Stimulated activated CD4-positive, alpha-beta T cell treated with anti-CD3 and anti-CD28 coated beads, TNF-alpha, amount 100 ng/mL, for 1 hour (primary cell): ENCODE measurements at places on chromosomes 12 and 14.

DNA sequence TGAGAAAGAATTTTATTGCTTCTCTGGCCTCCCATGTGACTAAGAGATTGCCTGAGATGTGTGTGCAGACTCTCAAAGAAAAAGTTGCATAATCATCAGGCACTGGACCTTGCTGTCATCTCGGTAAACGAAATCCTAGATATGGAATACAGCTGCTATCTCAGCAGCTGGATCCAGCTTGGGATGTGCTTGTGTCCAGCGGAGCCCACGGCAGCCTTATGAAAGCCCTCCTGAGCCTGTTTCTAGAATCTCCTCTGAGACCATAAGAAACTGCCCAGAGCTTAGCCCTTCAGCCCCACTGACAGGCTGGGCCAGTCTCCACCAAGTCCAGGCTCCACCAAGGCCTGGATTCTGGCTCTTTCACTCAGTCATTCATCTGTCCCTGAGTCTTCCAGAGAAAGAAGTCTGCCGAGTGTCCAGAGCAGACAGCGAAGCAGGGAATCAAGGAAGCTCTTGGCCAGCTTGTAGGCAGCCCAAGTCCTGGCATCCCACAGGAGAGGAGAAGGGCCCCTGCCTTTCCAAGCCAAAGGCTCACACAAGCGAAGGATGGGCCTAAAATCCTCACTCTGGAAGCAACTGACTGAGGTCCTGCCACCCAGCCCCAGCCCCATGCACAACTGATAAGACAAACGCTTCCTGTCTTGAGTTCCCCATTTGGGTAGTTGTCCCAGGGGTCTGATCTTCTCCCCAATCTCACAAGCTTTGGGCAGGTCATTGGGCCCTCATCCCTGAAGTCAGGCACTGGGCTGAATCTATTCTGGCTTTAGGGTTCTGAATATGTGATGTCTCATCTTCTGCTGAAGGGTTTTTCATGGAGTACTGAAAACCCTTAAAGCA, 97.8 kb downstream of the SEC23A start:
- no peak for DNase-seq

DNA sequence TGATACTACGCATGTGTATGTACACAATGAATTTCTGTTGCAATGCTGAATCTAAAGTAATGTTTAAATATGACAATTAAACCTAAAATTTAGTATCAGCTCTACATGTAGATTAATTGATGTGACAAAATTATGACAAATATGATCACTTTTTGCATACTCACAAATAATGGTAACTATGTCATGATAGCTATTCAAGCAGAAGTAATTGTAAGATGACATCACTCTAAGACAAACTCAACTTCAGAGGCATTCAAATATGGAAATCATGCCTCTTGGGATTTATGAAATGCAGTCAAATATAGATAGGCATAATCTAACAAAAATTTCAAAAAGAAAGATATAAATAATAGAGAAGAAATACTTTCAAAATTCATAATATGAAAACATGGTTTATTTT, 571.7 kb upstream of the LRFN5 start:
- DNase-seq: no peak

DNA sequence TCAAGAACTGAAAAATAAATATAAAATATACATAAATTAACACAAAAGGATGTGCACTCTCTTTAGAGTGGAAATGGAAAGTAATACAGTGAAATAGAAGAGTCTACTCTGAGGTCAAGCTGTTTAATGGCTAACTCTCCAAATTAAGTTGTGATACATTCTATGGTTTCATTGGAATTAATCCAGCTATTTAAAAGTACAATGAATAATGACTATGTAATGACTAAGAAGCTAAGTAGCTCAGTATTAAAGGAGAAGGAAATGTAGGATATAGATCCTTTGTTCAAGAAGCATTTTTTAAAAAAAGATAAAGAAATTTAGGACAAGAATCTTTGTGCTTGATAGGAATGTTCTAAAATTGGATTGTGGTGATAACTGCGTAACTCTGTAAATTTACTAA, 85.3 kb downstream of the LRP6 start:
- no peak for DNase-seq

- DNase-seq: no peak
Observed at GRCh38 chr14:98819132-98819866, 452.7 kb downstream of the BCL11B start.

- peak; percentile 28 for DNase-seq
Observed at GRCh38 chr12:57519796-57520052, 590 bp downstream of the DDIT3 start.

DNA sequence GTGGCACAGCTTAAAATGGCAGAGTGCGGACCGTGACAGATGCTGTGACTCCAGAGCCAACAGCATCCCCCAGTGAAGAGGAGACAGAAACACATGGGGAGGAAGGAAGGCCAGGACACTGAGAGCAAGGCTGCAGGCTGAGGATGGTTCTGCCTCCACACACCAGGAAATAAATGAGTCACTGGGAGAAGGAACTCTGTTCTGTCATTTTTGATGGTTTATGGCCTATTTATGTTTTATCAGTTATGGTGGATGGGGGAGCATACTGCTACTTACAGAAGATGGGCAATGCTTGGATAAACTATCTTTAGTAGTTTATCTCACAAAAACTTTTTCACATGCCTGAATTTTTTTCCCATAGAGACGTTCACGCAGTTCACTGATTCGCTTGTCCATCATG, 33.8 kb downstream of the ZFYVE21 start:
- DNase-seq: no peak

- no peak for DNase-seq
Observed at GRCh38 chr12:102033991-102034745, 27.6 kb downstream of the WASHC3 start.

GRCh38 chr12:50979369-50980052, 27.2 kb downstream of the HIGD1C start:
- no peak for DNase-seq

- DNase-seq: no peak
Observed at GRCh38 chr12:27400856-27401354, 45.6 kb upstream of the SMCO2 start.

DNA sequence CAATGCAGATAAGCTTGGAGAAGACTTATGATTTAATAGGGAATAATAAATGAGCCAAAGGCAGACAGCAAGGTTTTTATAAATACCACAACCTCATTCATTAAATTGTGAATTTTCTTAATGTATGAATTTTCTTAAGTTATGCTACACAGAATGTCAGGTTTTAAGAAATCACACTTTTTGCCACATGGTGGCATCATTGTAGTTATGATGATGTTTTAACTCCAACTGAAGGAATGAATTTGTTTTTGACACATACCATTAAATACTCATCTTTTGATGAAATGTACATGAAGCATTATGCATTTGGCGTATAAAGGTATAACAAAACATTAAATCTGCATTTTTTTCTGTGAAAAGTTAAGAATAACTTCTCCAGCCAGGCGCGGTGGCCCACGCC, 524.1 kb upstream of the FBXO33 start:
- DNase-seq: no peak

- DNase-seq: no peak
Observed at GRCh38 chr14:63011623-63012022, 33.6 kb downstream of the KCNH5 start.

DNA sequence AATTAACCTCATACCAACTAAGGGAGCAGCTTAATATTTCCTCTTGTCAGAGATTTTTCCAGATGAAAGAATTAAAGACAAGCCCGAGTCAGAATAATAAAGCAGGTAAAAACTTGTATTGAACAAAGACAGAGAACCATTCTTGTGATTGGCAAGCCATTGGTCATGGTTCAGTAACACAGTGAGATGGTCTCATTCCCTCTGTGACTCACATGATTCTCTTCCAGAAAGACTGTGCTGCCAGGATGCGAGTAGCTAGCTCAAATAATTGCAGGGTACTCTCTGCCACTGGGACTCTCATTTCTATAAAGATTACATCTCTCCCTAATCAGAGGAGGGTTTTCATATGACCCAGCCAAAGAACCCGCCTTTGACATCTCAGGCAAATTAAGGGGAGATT, 179.4 kb downstream of the PHLDA1 start:
- DNase-seq: no peak

DNA sequence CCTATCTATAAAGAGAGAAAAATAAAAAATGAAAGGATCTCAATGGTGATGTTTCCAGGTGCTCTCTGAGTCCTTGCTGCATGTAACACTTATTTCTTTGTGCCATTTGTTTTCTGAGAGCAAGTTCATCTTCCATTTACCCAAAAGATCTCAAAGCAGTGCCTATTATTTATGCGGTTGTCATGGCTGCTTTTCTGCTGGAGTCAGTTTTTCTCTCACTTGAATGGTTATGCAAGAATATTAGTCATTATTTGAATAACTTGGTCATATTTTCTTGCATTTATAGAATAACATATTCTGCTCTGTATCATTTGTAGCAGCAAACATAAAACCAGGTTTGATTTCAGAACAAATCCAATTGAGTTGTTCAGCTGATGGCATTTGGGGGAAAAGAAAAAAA, 141.8 kb upstream of the G2E3 start:
- no peak for DNase-seq

DNA sequence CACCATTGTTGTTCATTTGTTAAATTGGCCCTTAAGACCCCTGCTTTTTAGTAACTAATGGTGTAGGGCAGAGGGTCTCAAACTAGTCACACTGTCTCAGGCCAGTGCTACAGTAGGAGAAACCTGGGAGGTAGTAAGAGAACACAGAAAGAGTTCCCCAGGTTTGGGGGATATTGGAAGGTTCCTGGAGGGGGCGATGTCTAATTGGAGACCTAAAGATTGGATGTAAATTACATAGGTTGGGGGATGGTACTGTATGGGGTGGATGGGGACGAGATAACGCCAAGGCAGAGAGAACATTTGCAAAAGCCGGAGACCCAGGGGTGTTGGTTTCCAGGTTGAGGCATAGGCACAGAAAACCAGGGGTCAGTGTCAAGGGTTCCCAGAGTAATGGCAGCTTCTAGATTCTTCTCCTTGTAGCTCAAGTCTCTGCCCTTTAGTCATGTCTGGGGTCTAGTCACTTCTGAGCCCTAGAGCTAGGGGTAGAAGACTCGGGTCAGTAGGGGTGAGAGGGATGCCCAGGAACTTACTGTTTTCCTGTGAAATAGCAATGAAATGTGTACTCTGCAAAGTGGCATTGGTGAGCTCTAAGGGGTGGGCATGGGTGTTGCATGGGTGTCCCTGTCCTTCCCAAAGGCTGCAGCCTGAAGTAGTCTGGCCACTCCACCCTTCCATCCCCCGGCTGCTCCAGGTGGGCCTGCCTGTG, 21.8 kb downstream of the PLEKHG3 start:
- no peak for DNase-seq

- DNase-seq: no peak
Observed at GRCh38 chr12:68977335-68977734, 44.4 kb upstream of the CPM start.

GRCh38 chr14:76282581-76282980, 93.4 kb upstream of the ESRRB start:
- no peak for DNase-seq

- no peak for DNase-seq
Observed at GRCh38 chr12:124972211-124972610, 16.7 kb downstream of the DHX37 start.

- DNase-seq: no peak
Observed at GRCh38 chr12:87967871-87968270, 61.3 kb downstream of the C12orf50 start.

GRCh38 chr12:39032034-39032433, 126.6 kb upstream of the CPNE8 start:
- DNase-seq: no peak

DNA sequence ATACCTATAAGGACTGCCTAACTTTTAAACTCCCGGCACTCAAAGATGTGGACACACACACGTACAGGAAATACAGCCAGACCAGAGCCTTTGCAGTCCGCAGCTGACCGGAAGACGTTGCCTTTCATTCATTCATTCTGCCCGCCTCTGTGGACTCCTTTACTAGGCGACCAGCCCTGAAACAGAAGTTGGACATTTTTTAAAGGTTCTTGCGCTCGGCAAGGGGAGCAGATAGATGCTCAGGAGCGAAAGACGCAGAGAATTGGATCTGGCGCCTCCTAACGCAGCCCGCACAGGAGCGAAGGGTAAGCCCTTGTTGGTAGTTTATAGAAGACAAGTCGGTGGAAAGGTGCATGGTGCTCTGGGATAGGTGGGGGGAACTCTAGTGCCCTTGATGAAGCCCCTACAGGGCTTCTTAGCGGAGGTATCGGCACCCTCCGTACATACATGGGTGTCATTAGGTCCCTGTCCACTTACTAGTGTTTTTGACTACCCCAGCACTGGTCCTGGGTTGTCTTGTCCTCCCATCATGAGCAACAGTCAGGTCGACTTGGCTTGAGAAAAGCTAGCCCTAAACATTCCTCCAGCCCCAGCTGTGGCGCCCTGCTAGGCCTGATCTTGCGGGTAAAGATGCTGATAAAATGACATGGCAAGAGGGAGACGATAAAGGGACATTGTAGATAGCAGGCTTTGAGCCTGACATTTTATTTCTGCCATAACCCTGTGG, at the start of gene KDM2B:
KDM2B (minus strand) TSS at position 65 of the 727 bp plus-strand sequence. CDS start 112 bp downstream, outside the sequence.
- no peak for DNase-seq

GRCh38 chr12:22173177-22173576, 127.2 kb downstream of the CMAS start:
- DNase-seq: no peak

DNA sequence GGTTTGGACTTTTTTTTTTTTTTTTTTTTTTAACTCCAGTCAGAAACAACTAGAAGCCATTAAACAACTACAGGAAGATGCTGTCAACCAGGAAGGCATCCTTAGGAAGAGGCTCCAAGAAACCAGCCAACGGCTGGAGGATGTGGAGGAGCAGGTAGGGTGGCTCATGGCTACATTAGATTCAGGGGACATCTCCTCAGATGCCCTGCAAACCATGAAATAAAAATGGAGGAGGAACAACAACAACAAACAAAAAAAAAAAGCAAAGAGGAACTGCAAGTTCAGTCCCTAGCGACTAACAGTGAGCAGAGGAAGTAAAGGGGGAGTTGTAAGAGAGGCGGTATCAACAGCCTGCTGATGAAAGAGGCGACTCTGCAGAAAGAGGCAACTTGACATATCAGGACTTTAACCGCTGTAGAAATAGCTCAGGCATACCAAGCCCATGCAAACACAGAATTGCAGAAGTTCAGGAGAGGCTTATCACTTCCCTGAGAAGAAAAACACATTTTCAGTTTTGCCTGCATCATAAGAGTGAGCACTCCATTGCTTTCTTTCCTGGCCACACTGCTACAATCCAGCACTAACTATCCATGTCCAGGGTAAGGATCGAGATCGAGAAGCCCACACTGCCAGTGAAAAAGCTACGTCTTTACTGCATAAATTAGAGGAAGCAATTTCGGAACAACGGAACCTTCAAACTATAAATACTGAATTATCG, 103.5 kb upstream of the BCAT1 start:
- DNase-seq: peak; percentile 31

DNA sequence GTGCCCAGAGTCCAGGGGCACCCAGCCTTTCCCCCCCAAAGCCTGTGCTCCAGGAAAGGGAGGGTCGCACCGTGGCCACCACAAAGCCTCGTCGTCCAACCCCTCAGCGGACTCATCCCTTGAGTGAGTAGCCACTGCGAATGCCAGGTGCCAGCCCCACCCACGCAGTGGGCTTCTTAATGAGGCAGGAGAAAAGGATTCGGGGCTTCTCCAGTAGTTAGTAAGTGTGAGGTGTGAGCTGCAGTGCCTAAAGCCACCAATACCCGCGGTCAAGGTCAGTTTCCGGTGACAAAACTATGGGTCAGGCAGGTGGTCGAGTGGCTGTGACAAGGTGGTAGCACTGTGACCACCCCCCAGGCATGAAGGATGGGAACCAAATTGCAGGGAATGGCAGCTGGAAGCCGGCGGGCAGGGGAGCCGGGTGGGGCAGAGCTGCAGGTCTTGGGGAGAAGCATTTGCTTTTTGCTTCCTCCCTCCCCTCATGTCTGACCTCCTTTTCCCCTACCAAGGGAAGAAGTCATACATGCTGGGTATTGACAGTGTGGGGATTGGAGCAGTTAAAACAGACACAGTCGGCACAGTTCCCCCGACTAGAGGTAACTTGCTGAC, 8.0 kb downstream of the RAN start:
- no peak for DNase-seq
